Neural crest cell (in vitro differentiated cells): ENCODE measurements at places on chromosomes 5 and 9. TPM values are rescaled to one million over a fixed set of nuclear protein-coding genes. Genes with fewer than 3 reads are reported as not detected.

Gene SHROOM1
- total RNA-seq = 5.7 and 6.5 TPM in 2 replicates

Gene IL3
- not detected in 2 replicates for total RNA-seq

Gene TLN1
- total RNA-seq = 123 and 141 TPM in 2 replicates

Gene IPO11
- total RNA-seq = 48.2 and 52.9 TPM in 2 replicates

Gene BNIP1
- total RNA-seq = 14.2 and 14.6 TPM in 2 replicates

Gene MOB3B
- total RNA-seq = 20.5 and 21.8 TPM in 2 replicates

Gene ANKRD18A
- 4.8 and 7.6 TPM in 2 replicates for total RNA-seq

Gene RECK
- total RNA-seq = 9.4 and 9.5 TPM in 2 replicates

Gene PCDHA13
- 1.2 and 1.3 TPM in 2 replicates for total RNA-seq

- DNase-seq = no peak
Observed at GRCh38 chr5:17269201-17269600, 51.8 kb downstream of the BASP1 start.

DNA sequence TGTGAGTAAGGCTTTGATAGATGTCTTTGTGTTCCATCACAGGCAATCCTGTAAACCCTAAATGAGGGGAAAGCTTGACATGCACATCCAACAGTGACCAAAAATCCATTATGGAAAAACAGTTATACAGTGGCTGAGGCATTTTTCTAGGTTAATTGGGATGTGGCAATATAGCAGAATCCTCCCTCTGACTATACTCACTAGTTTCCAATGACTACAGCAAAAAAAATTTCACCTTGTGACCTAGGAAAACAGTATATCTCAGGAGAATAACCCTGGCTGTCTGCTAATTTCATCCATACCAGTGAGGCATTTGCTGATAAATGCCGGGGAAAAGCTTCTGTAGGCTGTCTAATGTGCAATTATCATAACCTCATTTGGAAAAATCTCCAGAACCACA is 49.9 kb upstream of the SNCAIP start:
- DNase-seq = no peak

GRCh38 chr9:105114964-105115728 is 129.3 kb upstream of the SLC44A1 start:
- DNase-seq = no peak

DNA sequence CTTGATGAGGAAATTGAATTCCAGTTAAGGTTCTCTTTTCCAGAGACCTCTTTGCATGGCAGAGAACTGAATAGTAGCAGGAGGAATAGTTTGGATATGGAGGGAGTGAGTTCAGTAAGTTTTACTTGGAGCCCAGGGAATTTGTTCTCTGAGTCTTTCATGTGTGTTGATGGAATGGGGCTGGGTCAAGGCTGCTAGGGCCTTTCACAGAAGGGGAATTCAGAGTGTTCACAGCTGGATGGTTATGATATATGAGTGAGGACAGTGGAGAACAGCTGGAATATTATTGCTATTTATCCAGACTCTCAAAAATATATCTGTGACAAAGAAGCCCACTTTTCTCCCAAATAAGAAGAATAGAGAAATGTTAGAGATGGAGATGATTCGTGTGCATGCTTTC is 372.8 kb downstream of the PLK2 start:
- DNase-seq = no peak

GRCh38 chr9:129568560-129569501 is 52.1 kb downstream of the C9orf50 start:
- DNase-seq = peak; percentile 64

DNA sequence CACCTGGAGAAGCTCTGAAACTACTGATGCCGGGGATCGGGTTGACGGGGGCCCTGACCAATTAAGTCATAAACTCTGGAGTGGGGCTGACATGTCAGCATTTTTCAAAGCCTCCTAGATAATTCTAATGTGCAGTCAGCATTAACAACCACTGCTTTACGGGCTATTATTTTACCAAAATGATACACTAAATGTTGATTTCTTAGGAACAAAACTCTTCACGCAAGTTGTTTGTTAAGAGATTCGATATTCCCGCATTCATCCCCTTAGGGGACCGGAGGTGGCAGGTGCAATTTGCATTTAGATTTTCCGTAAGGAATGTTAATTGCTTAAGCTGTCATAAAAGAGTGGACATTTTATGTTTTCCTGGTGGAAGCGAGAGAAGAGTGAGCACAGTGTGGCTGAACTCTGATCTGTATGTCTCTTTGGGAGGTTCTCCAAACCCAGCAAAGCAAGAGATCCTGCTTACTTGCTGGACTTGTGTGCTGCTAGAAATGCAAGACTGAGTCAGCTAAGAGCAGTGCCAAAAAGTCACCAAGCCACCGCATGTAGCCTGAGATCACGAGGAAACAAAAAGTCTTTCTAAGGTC is 77.6 kb downstream of the UGCG start:
- DNase-seq = no peak

DNA sequence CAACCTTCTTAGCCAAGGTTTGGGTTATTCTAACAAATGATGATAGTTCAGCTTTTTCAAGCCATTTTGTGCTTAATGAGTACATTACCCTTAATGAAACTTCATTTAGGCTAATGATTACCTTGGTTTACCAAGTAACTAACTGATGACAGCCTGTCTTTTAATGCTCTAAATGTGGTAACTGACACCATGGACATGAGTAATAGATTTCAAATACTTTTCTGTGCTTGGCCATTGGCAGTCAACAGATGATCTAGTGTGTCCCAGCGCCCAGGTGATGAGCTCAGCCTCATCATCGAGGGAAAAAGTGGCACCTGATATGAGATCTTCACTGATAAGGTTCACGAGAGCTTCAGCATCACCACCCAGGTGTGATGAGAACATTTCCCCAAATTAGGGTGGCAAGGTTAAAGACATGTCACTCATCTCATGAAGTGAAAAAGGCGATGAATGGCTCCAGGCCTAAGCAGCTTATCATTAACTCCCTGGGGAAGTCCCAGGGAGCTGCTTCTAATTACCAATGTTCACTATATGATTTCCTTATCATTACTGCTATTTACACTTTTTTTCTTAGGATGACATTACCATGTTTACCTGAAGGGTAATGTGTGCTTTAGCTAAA is 296.0 kb downstream of the SPOCK1 start:
- no peak for DNase-seq

DNA sequence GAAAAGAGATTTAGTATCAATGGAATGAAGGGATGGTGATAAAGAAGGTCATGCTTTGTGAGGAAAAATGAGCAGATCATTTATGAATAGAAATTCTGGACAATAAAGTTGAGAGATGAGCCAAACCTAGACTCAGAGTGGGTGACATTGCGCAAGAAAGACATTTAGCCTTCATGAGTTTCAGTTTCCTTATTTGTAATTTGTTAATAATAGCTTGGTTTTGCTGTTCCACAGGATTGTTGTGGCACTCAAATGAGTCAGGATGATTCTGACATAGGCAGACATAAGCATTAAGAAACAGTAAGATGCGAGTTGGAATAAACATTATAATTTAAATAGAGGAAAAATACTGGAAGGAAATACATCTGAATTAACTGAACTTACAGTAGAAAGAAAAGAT is 34.8 kb downstream of the ITGA2 start:
- DNase-seq = no peak

DNA sequence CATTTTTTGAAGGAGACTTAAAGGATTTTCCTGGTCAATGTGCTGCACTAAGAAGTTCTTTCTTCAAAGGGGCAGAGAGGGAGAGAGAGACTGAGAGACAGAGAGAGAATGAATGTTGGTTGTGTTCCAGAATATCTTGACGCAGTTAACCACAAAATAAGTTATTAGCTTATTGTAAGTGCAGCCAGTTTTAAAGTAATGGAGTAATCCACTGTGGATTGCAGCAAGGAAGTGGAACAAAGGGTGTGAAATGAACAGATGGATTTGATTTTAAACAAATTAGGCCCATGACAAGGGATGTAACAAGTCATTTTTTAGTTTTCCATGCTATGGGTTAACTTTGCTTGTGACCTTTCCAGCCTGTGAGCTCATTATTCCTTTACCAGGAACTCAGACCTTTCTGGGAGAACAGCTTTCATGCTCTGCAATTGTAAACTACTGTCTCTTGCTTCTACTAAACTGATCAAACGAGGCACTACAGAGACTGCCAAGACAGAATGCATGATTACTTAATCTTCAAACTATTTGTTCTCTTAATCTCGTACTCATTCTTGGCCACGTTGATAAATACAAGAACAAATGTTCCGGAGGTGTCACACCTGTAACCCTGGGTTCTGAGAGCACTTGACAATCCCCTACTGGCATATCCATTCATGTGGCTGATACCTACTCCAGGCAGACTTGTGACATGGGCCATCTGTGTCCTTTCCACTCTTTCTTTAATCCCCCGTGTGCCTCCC is 131.1 kb downstream of the TLE1 start:
- DNase-seq = no peak

DNA sequence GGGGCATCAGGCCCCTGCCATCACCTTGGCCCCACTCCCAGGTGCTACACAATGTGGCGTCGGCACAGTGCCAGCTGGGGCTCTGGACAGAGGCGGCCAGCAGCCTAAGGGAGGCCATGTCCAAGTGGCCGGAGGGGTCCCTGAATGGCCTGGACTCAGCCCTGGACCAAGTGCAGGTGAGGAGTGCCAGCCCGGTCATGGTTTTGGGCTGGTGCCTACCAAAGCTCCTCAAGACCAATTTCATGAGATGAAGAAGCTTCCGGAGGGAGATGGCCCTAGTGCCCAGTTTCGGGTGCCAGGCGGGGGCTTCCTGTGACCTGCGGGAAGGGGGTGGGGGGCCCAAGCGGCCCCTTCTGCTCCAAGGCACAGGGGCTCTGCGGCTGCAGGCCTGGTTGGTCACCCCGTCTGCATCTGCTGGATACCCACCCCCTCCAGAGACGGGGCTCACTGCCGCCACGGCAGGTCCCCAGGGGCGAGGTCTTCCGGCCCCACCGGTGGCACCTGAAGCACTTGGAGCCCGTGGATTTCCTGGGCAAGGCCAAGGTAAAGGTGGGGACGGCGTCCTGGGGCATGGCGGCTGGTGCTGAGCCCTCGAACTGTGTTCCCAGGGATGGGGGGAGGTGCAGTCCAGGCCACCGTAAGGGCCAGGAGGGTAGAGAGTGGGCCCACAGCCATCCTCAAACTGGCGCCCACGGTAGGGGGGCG is 5.8 kb downstream of the NOXA1 start:
- DNase-seq = no peak

DNA sequence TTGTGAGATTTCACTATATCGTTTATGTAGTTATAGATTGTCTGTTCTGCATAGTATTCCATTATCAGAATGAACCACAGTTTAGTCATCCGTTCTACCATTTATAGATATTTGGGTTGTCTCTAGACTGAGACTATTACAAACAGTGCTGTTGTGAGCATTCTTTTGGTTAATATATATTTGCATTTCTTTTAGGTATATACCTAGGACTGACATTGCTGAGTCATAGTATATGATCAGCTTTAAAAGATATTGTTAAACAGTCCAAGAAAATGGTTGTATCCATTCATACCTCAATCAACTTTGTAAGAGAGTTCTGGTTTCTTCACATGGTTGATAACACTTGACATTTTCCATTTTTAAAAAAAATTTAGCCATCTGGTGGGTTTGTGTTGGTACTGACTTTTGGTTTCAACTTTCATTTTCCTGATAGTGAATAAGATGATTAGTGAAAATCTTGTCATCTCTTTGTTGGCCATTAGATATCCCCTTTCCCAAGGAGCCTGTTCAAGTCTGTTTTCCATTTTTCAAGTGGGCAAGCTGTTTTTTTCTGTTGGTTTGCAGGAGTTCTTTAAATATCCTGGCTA is 22.9 kb upstream of the ADAM19 start:
- no peak for DNase-seq

DNA sequence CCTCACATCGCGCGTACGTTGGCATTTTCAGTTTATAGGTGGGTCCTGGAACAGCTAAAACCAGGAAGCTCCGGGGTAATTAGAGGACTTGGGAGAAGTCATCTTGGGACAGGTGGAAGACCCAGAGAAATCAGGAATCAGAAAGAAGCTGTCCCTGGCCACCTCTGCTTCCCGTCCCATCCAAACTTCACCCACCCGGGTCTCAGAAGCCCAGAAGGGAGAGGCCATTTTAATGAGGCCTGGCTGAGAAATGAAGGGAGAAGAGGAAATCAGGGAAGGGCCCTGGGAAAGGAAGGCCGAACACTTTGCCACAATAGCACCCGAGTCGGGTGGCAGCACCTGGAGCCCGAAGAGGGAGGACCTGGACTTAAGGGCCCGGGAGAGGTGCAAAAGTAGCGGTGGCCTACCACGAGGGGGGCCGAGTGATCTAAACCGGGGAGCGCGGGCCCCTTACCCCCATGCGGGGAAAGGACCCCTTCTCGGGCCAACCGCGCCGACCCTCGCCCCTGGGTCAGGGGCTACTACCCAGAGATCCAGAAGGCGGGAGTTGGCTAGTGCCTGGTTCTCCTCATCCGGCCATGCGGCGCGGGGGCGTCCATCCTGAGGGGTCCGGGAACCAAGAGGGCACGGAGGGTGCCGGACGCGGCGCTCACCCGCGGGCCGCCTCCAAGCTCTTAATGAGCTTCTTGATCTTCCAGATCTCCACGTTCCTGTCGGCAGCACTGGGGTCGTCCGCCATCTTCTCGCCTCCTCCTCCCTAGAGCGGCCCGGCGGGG is 668 bp downstream of the ETF1 start:
- DNase-seq = no peak

DNA sequence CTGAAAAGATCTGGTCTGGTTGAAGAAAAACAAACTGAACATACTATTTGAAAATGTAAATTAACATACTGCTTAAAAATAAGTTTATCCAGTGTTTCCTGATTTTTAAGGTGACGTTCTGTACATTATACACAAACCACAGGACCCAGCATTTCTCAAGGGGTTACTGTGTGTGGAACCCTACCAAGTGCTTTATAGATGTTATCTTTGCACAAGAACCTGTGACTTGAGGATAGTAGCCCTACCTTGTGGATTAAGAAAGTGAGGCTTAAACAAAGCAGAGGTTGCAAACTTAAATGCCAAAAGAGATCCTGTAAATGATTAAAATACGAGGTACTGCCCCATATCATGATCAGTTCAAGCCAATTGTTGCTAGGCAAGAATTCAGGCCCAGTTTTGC is 4.7 kb downstream of the KLF9 start:
- no peak for DNase-seq

- DNase-seq = no peak
Observed at GRCh38 chr5:154366353-154366752, 79.4 kb upstream of the SAP30L start.

DNA sequence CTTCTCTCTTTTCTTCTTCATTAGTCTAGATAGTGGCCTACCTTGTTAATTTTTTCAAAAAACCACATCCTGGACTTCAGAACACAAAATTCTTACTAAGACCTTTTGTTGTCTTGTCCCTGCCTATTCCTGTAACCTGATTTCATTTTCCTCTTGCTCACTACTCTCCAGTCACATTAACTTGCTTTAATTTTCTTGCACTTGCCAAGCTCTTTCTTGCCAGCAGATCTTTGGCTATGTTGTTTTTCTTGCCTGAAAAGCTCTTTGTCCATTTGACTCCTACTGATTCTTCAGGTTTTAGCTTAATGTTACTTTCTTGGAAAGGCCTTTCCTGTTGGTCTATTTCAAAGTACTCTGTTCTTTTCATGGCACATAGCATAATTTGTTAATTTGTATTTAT is 356.8 kb downstream of the OSTF1 start:
- DNase-seq = no peak

GRCh38 chr5:14168144-14168792 is 25.1 kb downstream of the TRIO start:
- DNase-seq = no peak
